ENCODE measurements at places on chromosomes 2 and 18.

- no peak overlapping the region for H3K4me3 ChIP-seq
- no peaks in the 10 kb centered on the region for H3K27me3 ChIP-seq
- no peak for DNase-seq
These were observed 974.2 kb downstream of the ERBB4 start for GRCh38 chr2:211564441-211564840.

DNA sequence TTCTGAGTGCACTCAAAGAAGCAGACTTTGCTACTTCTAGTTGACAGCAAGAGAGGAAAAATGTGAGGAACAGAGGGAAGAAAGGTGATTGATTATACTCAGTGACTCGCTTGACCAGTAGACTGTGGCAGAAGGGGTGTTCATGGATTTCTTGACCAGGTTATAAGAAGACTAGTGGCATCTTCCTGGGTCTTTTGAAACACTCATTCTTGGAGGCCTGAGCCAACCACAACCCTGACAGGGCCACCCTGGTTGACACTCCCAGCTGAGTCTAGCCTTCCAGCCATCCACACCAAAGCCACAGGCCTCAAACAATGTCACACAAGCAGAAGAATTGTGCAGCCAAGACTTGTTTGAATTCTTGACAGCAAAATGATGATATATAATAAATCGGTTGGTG is 366.3 kb downstream of the SS18 start:
- no peak for DNase-seq
- H3K27ac ChIP-seq, result no peak overlapping the region
- H3K36me3 ChIP-seq, result no peaks in the 10 kb centered on the region
- no peak overlapping the region for H3K4me3 ChIP-seq
- no peaks in the 10 kb centered on the region for H3K27me3 ChIP-seq

DNA sequence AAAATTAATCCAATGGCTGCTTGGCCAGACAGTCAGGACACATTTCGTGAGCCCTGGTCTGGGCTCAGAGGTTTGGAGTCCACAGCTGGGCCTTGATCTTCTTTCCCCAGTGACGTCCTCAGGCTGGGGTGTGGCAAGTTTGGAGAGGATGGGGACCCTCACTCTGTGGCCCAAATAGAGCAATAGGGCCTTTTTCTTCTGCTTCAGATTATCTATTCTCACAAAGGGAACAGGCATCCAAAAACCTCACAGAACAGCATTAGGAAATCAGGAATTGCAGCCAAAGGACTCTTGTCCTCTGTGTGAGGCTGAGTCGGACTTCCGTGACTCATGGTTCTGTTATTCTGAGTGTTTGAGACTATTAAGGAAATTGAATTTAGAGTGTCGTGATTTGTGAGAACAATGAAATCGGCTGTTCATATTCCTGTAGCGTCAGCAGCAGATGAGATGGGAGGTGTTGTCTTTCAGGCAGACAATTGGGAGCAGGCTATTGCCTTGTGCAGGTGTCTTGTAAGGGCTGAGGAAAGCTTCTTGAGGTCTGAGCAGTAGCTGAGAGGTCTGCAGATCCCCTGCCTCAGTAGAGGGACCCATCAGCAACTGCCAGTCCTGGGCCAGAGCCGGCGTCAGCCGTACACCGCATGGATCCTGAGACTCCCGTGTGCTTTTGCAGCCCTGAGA is 113.8 kb downstream of the SH3RF3 start:
- H3K27me3 ChIP-seq, result no peaks in the 10 kb centered on the region
- H3K4me3 ChIP-seq, result no peak overlapping the region
- H3K27ac ChIP-seq, result peak overlapping the region; percentile 94
- H3K36me3 ChIP-seq, result no peaks in the 10 kb centered on the region
- H3K4me1 ChIP-seq, result peaks cover 53% of the 10 kb centered on the region
- DNase-seq, result peak; percentile 81

DNA sequence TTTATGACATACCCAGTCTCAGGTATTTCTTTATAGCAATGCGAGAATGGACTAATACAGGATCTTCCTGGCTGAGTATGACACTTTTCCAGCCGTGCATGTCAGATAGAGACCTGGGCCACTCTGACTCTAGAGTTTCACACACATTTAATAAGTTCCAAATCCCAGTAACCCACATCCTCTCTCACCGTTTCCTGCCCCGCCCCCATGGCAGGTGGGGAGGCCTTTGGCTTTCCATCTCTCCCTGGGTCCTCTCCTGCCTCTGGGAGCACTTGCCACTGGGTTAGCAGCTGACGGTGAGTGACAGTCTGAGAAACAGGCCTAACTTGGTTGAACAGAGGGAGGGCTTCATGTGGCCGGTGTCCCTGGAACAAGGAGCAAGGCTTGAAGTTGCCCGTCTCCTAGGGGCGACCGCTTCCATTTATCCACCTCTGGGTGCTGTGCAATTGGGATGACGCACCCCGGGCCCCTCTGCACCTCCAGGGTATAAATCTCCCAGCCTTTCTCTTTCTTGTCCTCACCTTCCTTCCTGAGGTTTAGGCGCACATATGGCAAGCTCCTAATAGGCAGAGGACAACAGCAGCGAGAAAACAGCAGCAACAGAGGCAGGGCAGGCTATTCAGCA is 152.7 kb upstream of the HDAC4 start:
- no peaks in the 10 kb centered on the region for H3K27me3 ChIP-seq
- H3K4me3 ChIP-seq, result no peak overlapping the region
- no peak overlapping the region for H3K27ac ChIP-seq
- no peaks in the 10 kb centered on the region for H3K36me3 ChIP-seq

- no peak overlapping the region for H3K4me3 ChIP-seq
- no peak for DNase-seq
- peaks cover 2% of the 10 kb centered on the region for H3K27me3 ChIP-seq
- no peaks in the 10 kb centered on the region for H3K4me1 ChIP-seq
These were observed 180.3 kb downstream of the MYO5B start for GRCh38 chr18:50014606-50015005.

Data from endothelial cell of umbilical vein (primary cell).